Stimulated activated CD4-positive, alpha-beta T cell treated with anti-CD3 and anti-CD28 coated beads, Interleukin-1b, Interleukin-23, amount 100 ng/mL, for 1 hour (primary cell): ENCODE measurements at places on chromosomes 5 and 9.

GRCh38 chr5:76691467-76692273 is 24.3 kb upstream of the F2R start:
- no peak for DNase-seq

- DNase-seq: no peak
Measured at GRCh38 chr5:111585946-111586345, 73.6 kb upstream of the STARD4 start.

GRCh38 chr9:124040935-124041816 is 29.6 kb downstream of the LHX2 start:
- peak; percentile 24 for DNase-seq

DNA sequence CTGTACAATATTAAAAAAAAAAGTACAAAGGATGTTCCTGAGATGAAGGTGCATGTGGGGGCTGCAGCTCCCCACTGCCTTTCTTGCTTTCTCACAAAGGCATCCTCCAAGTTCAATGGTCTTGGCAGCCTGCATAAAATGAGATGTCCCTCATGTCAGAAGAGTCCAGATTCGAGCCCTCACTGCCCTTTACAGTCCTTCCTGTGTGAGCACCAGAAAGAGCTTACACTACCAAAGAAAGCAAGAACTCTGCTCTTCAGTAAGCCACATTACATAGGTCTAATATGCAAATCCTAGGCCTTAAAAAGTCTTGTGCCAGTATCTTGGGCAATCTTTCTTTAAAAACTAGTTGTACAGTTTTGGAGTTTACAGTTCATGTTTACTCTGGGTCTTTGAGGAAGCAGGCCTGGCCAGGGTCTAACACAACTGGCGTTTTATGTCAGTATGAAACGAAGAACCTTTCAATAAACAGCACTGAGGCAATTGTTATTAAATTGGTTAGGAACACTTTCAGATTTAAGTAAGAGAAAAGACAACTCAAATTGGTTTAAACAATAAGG is 36.0 kb downstream of the CSF2 start:
- DNase-seq: no peak

DNA sequence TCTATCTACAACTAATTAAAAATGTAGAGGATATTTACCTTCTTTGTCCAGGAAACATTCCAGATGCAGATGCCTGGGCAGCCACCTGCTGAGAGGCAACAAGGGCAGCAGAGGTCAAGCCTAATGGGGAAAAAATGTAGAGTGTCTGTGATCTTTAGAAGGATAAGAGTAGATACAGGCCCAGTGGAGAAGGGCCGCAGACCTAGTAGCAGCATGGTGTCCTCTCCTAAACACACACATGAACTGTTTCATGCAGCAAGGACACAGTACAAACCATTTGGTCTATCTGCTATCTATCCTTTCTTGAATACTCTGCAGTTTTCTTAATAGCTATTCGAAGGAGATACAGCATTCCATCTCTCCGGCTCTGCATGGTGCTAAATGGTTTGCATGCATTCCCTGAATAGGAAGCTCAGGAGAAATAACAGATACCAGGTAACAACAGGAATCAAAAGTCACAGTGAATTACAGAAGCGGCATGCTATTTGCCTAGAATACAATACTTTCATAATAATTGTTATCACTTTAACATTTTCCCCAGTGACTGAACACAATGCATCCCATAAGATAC is 107.3 kb downstream of the ZNF608 start:
- DNase-seq: no peak
